RPMI7951 (cell line): ENCODE measurements at places on chromosomes 12 and 14. TPM values are rescaled to one million over a fixed set of nuclear protein-coding genes. Genes with fewer than 3 reads are reported as not detected.
A peak's percentile ranks its signal among the peaks of the same experiment; 100 is the strongest.

Gene FKBP4
- total RNA-seq, result 38.9 and 40.6 TPM in 2 replicates

Gene UNC79
- under 0.01 TPM in 1 of 2 replicates, not detected in the other for total RNA-seq

Gene FRMD6
- total RNA-seq, result 98.9 and 127 TPM in 2 replicates

Gene CLEC9A
- total RNA-seq, result not detected in 2 replicates

- DNase-seq, result peak; percentile 43
These were observed 10.5 kb upstream of the PRMT5 start for GRCh38 chr14:22939684-22940083.

DNA sequence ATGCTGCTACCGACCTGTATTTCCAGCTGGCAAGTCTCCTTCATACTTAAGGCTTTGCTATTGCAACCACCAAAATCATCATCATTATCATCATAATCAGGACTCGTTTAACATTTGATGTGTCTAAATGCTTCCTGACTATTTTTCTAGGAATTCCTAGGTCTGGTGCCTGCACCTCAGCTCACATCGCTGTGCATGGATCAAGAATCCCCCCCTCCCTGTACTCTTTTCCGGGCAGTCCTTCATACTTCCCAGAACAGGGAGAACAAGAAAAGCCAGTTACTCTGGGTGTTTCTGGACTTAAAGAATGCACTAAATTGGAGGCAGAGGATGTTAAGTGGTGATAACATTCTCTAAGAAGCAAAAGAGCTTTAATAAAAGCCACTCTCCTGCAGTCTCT, 9.4 kb downstream of the ERP27 start:
- no peak for DNase-seq

GRCh38 chr12:39127401-39127800, 222.0 kb upstream of the CPNE8 start:
- peak; percentile 66 for DNase-seq

DNA sequence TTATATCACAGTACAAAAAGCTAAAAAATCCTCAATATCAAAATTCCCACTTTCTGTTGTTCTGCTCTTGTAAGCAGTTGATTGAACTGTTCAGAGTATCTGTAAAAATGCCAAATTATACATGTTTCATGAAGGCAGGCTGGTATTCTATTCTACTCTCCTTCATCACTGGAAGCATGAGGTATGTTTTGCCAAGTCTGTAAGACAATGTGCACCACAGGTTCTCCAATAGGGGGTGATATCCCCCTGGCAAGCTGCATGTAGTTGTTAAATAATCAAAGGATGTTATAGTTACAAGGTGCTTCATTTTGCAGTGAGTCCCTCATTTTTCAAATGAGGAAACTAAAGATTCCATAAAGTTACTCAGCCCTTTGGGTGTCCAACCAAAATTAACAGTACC, 15.1 kb upstream of the NEK9 start:
- DNase-seq, result peak; percentile 12

DNA sequence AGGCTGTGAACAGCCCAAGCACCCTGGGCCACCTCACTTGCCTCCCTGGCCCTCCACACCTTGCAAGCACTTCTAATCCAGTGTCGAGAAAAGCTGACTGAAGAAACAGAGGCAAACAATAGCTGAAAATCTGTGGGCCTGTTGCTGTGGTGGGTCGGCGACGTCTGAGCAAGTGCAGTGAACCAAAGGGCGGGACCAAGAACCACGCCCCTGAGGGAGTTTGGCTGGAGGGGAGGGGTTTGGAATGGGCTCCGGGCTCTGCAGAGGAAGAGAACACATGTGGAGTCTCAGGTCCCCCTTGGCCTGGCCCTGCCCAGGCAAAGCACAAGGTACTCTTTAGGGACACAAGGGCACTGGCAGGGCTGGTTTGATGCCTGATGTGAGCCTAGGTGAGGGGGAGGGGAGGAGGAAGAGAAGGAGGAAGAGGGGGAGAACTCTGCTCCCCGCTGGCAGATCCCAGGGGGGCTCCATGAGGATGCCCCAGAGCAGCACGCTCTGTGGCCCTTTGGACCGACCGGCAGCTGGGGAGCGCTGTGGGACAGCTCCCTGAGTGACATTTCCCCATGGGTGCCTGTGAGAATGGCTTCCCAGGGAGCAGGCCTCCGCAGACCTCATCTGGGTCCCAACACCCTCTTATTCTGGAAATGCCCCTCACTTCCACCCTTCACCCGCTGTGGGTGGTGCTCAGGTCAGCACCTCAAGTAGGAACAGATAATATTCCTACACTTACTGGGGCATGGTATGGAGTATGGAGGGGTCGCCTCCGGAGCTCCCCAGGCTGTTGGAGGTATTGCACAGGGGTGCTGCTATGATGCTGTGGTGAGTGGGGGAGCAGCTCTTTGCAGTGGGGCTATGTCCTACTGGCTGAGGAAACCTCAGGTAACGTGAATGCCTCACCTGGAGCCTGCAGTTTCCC, 85.5 kb downstream of the CPSF2 start:
- no peak for DNase-seq

DNA sequence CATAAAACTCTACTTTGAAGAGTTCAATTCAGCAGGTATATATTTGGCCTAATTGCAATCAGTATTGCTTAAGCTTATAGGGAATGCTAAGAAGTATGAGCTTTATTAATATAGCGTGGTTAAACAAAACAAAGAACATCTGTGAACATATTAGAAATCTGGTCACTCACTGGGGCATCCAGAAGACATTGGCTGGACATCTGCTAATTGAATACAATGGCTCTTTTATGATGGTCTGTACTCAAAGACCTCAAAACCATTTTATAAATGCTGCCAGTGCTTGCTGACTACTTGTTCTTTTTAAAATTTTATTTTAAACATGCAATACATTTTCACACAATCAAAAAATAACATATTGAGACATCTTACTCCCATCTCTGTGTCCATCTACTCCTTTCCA, 173.0 kb downstream of the STXBP6 start:
- DNase-seq, result peak; percentile 21

- DNase-seq, result no peak
These were observed 6.8 kb upstream of the PAX9 start for GRCh38 chr14:36654794-36655381.

GRCh38 chr12:28759333-28759732, 389.7 kb upstream of the FAR2 start:
- peak; percentile 28 for DNase-seq
